ENCODE measurements at places on chromosomes 4 and X.

DNA sequence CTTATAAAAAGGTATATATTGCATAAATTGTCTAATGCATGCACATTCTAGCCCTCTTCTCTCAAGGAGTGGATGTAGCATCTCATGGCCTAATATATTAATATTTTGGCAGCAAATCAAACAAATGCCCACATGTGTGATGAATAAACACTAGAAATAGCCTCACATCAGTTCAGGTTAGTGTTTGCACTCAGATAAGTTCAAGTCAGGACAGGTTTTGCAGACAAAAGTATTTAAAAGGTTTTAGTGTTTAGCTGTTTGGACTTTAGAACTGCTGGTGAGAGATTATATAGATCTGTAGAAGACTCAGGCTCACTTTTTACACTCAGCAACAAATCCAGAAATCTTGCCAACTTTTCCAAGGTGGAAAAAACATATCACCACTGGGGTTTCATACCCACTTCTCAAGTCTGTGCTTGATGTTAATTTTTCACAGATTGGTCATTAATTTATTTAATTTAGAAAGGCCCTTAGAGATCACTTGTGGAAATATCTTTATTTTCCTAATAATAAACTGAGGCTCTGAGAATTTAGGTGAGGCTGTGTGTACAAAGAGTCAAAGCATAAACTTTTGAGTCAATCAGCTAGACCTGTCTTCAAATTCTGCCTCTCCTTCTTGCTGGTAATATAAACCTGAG, 362.6 kb downstream of the GASK1B start:
- no peak for DNase-seq

DNA sequence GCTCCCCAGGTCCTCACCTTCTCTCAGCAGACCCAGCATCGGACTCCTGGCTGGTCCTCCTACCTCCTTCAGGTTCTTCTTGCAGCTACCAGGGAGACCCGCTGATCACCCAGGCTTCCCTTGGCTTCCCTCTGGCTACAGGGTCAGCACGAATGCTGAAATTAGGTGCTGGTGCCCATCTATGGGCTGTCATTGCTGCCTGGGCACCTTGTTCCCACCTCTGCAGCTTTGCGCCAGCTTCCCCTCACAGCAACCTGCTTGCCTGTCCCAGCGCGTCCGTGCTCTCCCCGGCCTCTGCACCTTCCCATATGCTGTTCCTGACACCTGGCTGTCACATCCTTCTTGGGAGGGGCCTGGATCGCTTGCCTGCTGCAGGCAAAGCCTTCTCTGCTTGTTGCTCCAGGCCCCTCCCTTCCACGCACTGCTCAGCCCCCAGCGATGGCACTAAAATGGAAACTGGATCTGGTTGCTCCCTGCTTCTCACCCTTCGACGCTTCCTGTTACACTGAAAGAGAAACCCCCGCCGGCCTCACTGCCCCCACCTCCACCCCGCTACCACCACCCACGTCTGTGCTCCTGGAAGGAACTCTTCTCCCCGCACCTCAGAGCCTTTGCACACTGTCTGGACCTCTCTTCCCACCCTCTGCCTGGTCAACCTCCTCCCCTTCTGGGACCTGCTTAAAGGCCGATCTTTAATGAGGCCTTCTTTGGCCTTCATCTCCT, 22.2 kb downstream of the C4orf50 start:
- no peak for DNase-seq

DNA sequence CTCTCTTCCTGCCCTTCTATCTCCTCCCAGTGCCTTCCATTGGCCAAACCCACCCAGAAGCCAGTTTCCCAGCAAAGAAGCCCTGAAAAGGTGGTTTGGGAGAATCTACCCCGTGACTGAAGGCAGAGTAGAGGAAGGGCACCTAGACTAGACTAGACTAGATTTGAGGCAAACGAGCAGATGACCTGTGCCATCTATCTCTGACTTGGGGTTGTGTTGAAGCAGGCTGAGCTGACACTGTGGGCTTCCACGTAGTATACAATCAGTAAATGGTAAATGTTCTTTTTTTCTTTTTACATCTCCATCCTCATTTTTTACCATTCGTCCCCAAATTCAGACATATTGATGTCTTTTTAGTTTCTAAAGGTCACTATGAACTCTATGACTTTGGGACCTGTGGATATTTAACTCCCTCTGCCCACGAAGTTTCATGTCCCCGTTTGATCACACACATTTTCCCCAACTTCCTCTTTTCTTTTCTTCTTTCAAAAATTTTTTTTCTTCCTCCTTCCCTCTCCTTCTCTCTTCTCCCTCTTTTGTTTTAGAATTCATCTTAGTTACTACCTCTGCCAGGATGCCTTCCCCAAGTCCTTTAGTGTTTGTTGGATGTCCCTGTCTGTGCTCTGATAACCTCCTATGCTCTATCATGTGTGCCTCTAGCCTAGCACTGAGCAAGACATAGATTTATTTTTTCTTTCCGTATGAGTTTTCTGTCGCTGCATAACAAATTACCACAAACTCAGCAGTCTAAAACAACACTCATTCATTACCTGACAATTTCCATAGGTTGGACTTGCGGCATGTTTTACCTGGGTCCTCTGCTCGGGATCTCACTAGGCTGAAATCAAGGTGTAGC, 6.2 kb upstream of the AFF1 start:
- no peak for DNase-seq

DNA sequence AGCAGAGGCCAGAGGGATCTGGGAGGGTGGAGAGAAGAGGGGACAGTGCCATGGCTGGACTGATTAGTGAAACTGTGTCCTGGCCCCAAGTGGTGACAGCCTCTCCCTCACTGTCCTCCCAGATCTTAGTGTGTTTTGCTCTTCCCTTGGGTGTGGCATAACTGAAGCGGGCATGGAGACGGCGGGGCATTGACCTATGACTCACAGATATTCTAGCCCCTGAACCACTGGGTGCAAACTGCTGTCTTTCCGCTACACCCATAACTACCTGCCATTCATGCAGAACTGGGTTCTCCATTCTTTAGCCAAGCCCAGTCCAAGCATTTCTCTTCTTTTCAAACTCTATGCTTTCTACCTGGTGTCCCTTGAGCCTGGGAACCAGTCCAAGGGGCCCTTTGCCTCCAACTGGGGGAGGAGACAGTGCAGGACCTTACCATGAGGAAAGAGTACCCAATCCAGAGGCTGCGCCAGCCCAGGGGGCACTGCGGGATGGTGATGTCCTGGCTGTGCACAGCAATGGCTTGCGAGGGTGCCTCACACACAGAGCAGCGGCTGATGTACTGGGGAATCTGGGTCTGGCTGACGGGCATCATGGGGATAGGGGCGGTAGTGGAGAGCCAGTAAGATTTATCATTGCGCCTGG, 67.6 kb downstream of the ATG4A start:
- no peak for DNase-seq

DNA sequence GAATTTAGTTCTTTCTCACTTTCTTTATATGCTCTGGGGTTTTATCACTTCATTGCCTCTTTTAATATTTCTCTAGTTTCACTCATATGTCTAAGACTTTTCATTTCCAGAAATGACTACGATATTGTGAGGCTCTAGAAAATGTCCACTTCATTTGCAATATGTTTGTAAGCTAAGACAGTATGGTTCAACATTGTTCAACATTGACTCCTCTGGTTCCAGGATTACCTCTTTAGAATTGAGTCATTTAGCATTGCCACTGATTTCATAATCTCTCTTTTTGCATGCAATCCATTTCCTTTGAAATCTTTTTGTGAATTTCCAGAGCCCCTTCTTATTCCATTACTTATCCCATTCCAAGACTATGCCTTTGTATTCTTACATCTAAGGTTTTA, 32.3 kb downstream of the BBS12 start:
- no peak for DNase-seq

DNA sequence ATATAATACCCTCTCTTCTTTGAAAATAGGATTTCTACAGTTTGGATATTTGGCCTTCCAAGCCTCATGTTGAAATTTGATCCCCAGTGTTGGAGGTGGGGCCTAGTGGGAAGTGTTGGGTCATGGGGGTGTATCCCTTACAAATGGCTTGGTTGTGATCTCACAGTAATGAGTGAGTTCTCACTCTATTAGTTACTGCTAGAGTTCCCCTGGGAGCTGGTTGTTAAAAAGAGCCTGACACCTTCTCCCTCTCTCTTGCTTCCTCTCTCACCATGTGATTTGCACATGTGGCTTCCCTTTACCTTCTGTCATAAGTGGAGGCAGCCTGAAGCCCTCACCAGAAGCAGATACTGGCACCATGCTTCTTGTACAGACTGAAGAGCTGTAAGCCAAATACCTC, 73.9 kb downstream of the HDAC8 start:
- DNase-seq, result no peak

GRCh38 chrX:112668476-112669409, 11.0 kb downstream of the LHFPL1 start:
- no peak for DNase-seq

- no peak for DNase-seq
These were observed 3.6 kb downstream of the SASH3 start for GRCh38 chrX:129783291-129783713.

DNA sequence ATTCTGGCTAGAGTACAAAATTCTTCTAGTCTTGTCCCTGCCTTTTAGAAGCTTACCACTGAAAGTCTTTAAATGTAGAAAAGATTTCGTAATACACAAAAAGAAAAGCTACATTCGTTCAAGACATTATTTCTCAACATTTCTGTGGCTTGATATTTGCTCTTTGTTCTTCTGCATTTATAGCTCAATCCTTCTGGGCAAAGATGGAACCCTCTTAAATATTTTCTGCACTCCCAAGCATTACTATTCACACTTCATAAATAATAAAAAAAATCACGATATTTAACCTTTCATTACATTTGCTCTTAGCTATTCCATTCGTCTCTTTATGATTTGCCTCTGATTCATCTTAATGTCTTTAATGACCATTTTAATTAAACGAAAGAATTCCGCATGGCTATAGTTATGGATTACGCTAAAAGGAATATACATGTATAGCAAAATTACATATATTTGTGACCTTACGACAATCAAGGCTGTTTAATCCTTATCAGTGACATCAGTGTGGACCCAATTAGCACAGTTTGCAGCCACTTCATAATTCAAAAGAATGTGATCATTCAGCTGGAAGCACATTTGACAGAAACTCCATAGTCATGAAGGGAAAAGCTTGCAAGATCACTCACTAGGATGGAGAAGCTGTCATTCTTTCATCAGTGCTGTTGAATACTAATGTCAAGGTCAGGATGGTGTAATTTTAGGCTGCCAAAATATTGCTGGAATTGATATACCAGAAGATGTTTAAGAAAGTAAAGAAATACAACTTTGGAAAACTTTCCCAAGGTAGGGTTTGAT, 1075.0 kb upstream of the TENM3 start:
- DNase-seq, result no peak

DNA sequence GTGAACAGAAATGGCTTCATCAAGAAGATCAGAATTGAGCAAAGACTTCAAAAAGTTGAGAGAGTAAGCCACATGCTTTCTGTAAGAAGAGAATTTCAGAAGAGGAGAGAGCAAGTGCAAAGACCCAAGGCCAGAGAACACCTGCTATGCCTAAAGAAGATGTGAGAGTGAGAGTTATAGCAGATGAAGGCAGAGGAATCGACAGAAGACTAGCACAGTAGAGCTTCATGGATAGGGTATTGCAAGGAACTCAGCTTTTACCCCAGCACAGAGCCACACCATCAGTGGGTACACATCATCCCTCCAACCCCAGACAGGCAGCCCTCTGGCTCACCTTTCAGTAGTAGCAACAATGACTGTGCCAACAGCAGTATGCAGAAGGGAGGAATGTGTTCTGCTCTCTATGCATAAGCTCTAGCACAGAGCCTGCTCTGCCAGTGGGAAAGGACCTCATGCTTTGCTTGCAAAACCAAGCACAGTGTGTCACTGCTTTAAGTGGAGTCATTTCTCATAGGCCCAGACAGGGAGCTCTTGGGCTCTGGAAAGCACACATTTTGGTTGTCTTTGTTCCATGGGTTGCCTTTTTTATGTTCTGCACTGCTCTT, 318.6 kb downstream of the NAF1 start:
- no peak for DNase-seq

- no peak for DNase-seq
These were observed 101.8 kb upstream of the VEGFC start for GRCh38 chr4:176894498-176894897.

DNA sequence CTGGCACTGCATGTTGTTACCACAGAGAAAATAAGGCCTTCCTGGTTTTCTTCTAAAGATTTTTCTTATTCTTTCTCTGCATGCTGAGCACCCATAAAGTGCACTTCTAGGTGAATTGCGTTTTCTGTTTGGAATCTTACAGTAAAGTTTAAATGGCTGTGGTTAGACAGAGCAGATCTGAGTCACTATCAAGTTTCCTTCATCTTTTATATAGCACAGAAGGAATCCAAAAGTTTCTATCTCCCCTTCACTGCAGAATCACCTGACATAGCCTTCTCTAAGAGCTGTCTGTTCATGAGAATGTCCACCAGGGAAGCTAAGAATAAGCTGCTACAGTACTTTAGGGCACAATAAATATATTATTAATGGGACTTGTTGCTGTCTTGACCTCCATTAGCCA, 455.5 kb upstream of the FAM241A start:
- DNase-seq, result no peak

DNA sequence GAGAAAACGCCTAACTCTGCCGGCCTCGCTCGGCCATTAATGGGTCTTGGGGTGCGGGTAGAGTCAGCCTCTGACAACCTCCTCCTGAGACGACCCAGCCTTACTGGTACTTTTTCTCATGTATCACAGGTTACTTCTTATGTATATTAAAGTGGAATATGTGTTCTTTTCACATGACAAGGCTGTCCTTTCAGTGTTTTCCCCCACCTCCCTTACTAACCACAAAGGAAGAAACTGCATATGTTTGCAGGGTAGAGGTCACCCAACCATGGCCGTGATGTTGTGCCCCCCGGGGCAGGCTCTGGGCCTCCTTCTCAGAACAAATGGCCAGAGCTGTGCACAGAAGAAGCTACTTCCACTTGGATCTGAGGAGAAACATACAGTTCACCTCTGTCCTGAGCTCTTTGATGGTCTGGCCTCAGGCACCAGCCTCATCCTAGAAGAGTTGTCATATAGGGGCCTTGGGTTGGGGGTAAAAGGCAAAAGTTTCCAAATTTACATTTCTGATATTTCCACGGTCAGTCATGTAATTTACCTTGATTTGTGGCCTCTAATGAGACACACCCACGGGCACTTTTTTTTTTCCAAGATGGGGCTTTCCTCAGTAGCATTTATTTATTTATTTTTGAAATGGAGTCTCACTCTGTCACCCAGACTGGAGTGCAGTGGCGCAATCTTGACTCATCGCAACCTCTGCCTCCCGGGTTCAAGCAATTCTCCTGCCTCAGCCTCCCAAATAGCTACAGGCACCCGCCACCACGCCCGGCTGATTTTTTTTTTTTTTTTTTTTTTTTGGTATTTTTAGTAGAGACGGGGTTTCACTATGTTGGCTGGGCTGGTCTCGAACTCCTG, 1.9 kb downstream of the SOWAHD start:
- no peak for DNase-seq

DNA sequence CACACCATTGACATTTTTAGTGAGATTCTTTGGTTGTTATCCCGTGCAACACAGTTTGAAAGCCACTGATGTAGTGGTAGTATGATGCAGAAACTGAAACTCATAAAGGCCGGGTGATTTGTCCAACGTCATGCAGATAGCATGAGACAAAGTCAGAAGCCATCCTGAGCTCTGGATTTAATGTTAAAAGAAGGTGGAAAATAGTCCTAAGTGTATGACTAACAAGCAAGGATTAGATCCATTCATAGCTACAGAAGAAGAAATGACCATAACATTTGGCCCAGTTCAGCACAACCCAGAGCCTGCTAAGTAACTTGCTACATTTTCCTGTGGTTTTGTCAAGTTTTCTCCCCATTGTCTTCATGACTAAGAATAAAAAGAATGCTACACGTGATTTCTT, 142.4 kb downstream of the AMELX start:
- DNase-seq, result no peak
